ENCODE measurements at places on chromosomes 3 and 15.

- DNase-seq, result no peak
These were observed 66.4 kb downstream of the SRGAP3 start for GRCh38 chr3:9183011-9183410.

- DNase-seq, result no peak
These were observed 132.5 kb downstream of the PEAK1 start for GRCh38 chr15:77287385-77287784.

DNA sequence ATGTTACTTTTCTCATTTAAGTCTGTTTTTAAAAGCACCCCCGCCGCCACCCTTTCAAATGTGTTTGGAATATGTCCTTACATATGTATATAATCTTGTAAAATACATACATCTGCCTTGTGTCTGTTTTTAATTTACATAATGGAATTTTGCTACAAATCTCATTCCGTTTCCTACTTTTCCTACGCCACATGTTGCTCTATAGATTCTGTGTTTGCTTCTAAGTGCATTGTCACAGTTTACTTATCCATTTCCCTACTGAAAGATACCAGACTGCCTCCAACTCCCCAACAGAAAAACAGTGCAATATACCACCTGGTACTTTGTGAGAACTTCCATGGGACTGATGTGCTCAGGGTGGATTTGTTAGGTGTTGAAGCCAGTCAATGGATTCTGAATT is 70.2 kb downstream of the ABHD5 start:
- DNase-seq, result no peak

GRCh38 chr15:92184679-92185230 is 208.9 kb upstream of the ST8SIA2 start:
- DNase-seq, result no peak

GRCh38 chr3:157101486-157101885 is 58.5 kb downstream of the CCNL1 start:
- no peak for DNase-seq

DNA sequence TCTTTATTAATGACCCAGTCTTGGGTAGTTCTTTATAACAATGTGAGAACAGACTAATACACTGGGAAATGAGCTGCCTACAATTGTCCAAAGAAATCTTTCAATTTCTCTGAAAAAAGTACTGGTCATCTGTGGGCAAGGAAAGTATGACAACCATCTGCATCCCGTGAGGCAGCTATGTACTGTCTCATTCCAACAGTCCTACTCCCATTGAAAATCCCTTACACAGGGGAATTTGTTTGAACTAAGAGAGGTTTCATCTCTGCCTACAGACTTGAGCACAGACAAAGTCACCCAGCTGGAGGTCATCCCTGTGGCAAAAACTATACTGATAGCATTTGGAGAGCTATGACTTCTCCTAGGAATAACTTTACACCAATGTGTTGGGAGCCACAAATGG is 27.1 kb downstream of the SHC4 start:
- no peak for DNase-seq

- DNase-seq, result no peak
These were observed 96.3 kb upstream of the P2RY1 start for GRCh38 chr3:152738656-152739055.

DNA sequence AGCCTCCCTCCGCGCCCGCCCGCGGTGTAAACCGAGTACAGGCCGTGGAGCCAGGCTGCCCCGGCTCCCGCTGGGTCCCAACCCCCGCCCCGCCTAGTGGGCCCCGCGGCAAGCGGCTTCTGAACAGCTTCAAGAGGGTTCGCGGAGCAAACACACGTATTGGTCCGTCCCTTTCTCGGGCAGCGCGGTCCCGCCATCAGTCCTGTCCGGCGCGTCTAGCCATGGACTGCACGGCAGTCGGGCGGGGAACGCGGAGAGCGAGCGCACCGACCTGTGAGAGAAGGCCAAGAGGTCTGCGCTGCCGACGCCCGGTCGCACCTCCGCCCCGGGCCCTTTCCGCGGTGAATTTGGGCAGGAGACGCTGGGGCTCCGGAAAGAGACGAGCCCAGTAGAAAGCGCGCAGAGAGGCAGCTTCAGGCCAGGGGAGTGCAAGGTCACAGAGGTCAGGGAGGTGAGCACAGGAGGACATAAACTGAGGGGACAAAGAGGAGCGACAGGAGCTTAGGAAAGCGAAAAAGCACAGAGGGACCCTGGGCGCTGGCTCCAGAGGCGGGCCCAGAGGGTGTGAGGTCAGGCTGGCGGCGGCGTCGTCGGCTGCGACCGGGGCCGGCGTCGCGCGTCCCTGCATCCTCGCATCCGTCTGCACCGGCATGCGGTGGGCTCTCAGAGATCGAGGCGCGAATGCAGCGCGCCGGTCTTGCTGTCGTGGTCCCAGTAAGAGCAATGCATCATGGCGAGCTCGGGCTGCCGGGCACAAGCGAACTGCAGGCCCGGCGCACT is 1.8 kb downstream of the FOXL2 start:
- DNase-seq, result no peak

- DNase-seq, result no peak
These were observed 40.8 kb downstream of the LMCD1 start for GRCh38 chr3:8542190-8543135.

GRCh38 chr15:31217067-31217466 is 109.6 kb upstream of the KLF13 start:
- DNase-seq, result no peak

DNA sequence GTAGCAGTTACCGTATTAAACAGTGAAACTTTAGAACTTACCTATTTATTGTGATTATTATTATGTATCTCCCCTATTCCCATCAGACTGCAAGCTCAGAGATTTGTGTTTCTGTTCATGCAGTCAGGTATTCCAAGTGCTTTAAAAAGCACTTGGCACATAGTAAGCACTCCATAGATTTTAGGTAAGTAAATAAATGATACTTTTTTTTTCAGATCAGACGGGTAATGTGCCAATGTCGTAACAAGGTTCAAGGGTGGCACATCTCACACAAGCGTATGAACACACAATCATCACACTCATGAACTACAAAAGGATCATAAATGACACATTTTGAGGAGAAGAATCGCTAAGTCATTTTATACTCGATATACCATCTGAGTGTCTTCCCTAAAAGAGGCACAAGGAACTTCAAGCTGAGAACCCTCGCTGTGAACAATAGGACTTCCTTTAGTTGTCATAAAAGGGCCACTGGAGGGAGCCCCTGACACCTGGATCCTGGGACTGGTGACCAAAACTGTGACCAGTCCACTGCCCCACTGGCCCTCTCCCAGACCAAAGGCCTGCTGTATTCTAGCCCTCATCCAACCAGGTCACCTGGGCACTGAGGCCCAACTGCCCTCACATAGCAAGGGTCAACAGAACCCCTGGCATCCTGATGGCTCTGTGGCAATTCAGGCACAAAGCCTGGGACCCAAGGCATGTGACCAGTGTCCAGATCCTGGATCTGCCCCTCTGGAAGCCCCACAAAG is 32.1 kb downstream of the KIF9 start:
- no peak for DNase-seq

- DNase-seq, result no peak
These were observed 34.6 kb upstream of the CMSS1 start for GRCh38 chr3:99783011-99783573.

- no peak for DNase-seq
These were observed 20.5 kb upstream of the LIMD1 start for GRCh38 chr3:45574067-45574494.

DNA sequence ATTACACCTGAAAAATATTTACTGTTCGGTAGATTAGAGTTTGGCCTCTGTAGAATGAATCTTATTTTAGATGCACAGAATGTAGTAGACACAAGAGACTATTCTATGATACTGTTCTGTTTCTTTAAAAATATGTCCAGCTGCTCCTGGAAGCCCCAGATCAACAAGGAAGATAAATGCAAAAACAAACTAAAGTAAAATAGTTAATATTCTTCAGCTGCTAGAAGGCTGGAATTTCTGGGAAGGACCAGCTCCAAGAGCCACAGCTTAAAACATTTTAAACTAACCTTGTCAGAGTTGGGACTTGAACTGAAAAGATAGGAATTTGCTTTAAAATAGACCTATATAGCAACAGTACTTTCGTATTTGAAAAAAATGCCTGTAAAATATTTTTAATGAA is 277.9 kb downstream of the PTPRG start:
- DNase-seq, result no peak

- DNase-seq, result no peak
These were observed 8.0 kb upstream of the THRB start for GRCh38 chr3:24502690-24503089.

GRCh38 chr15:68621535-68621934 is 42.7 kb downstream of the CORO2B start:
- no peak for DNase-seq

DNA sequence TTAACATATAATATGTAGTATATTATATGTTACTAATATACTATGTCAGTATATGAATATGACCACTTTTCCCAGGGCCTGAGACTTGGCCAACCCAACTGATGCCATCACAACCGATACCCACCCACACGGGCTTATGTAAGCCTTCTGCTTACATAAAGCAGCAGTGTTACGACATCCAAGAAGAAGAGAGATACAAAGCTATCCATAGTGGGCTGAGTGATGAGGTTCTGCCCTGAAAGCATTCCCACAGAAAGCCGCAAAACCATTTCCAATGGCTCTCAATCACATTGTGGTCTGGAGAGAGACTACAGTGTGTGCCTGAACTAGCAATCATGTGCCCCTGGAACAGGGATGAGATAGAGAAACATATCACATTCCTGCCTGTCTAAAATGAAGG is 177.9 kb downstream of the PLOD2 start:
- DNase-seq, result no peak

- no peak for DNase-seq
These were observed 463.1 kb downstream of the SHQ1 start for GRCh38 chr3:72385167-72385566.

- DNase-seq, result no peak
These were observed 86.6 kb downstream of the FMN1 start for GRCh38 chr15:33107950-33108349.

- DNase-seq, result peak; percentile 55
These were observed 123.4 kb downstream of the CHSY1 start for GRCh38 chr15:101128221-101129015.

GRCh38 chr3:157157836-157158235 is 2.1 kb downstream of the CCNL1 start:
- no peak for DNase-seq

DNA sequence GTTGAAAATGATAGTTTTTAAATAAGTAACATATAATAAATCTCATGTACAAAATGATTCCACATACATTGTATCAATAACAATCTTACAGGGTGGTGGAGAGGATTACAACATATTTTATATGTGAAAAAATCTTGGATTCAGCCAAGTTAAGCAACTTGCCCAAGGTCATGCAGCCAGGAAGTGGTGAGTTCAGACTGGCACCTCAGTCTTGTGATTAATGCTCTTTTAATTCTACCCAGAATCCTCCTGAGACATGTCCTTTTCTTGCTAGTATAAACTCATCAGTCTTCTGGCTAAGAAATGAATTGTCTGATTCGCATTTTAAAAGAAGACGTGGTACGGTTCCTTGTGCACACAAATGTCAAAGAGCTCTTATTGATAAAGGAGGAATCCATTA is 4.5 kb upstream of the MYRIP start:
- DNase-seq, result no peak

- no peak for DNase-seq
These were observed 214.5 kb downstream of the ZIC4 start for GRCh38 chr3:147191795-147192385.

DNA sequence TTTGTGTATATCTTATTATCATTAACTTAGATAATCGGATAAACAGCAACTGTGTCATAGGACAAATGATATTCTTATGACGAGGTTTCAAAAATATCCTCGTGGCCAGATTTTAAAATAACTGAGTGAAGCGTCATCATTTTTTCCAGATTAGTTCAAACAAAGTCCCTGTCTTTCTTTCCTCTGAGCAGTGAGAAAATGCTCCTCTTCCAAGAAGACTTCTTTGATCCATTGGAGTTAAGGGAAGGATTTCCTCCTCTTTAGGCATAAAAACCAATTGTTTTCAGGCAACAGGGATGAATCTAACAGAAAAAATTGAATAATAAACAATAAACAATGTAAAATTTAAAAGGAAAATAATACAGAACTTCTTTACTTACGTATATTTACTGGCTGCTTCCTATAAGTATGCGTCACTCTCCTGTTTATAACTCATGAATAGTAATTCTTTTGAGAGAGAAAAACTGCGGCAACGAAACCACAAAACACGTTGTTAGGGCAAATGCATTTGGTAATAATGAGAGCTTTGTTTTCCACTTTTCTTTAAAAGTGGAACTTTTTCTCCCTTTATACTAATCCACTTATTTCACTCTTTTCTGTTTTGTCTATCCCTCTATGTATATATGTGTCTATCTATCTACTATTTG is 419.4 kb upstream of the ONECUT1 start:
- no peak for DNase-seq

- no peak for DNase-seq
These were observed 34.4 kb upstream of the TPRG1 start for GRCh38 chr3:189137416-189137815.

DNA sequence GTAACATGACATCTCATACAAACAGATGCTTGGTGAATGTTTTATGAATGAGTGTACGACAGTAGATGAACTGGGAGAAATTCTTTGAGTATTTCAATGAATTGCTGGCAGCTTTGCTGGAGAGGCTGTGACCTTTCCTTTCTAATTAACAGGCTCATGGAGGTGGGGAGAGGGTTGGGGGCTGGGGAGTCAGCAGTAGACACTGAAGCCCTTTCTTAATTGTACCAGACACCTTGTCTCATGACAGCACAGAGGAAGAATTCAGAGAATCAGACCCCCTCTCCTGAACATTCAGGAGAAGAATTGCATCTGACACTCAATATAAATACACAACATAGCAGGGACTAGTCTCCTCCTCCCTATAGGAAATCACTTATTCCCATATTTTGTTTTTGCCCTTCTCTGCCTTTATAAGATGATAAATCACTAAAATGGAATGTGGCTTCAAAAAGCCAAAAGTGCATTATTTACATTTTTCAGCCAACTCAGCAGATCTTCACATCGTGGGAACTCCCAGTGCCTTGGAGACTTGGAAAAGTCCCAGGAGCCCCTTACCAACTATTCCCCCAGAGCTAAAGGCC is 66.2 kb upstream of the TPM1 start:
- no peak for DNase-seq

- no peak for DNase-seq
These were observed 76.9 kb upstream of the DNAJC19 start for GRCh38 chr3:181066143-181067087.

DNA sequence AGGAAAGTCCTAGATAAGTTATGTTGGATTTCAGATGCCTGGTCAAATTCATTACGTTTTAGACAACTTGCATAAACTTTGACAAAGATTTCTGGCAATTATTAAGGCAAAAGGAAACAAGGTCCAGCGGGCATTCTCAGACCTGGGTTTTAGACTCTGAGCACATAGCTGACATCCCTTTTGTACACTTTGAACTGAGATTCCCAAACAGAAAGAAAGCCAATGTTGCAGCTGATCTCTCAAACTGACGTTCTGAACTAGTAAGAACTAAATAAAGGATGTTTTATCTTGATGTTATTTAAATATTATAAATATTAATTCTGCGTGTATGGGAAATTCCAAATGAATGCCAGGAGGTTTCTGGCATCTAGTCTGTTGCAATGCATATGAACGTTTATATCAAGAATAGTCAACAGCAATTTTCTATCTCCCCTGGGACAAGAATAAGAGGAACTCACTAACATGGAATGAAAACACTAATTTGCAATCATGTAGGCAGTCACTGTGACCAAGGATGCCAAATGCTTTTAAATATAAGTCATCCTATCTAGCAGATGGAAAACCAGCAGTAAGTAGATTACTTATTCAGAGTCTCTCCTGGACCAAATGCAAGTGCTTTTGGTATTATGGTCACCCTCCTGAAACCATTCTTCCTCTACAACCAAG is 202.1 kb downstream of the GREM1 start:
- no peak for DNase-seq
